ENCODE measurements at places on chromosomes 2 and 18. TPM values are rescaled to one million over a fixed set of nuclear protein-coding genes. Genes with fewer than 3 reads are reported as not detected.

SP5 gene
- 4.2 TPM for total RNA-seq

- no peak for DNase-seq
- H3K4me3 ChIP-seq, result no peak overlapping the region
- no peak overlapping the region for H3K27ac ChIP-seq
- no peaks in the 10 kb centered on the region for H3K27me3 ChIP-seq
Observed at GRCh38 chr18:23178661-23179081, 43.4 kb downstream of the CABLES1 start.

TIA1 gene
- 292 TPM for total RNA-seq

GRCh38 chr2:66494708-66495107, 59.8 kb downstream of the MEIS1 start:
- H3K4me3 ChIP-seq, result no peak overlapping the region
- peak overlapping the region; percentile 8 for H3K27ac ChIP-seq
- DNase-seq, result peak; percentile 68
- no peaks in the 10 kb centered on the region for H3K36me3 ChIP-seq
- peaks cover 61% of the 10 kb centered on the region for H3K4me1 ChIP-seq

GRCh38 chr2:207491086-207491485, 38.7 kb upstream of the CREB1 start:
- H3K36me3 ChIP-seq, result no peaks in the 10 kb centered on the region
- H3K27me3 ChIP-seq, result no peaks in the 10 kb centered on the region
- no peak overlapping the region for H3K27ac ChIP-seq
- H3K4me3 ChIP-seq, result no peak overlapping the region
- no peaks in the 10 kb centered on the region for H3K4me1 ChIP-seq

FAP gene
- 1.2 TPM for total RNA-seq

GRCh38 chr2:170371231-170371998, 193.5 kb downstream of the MYO3B start:
- no peak overlapping the region for H3K4me3 ChIP-seq
- H3K4me1 ChIP-seq, result no peaks in the 10 kb centered on the region
- H3K36me3 ChIP-seq, result no peaks in the 10 kb centered on the region
- DNase-seq, result no peak

DNA sequence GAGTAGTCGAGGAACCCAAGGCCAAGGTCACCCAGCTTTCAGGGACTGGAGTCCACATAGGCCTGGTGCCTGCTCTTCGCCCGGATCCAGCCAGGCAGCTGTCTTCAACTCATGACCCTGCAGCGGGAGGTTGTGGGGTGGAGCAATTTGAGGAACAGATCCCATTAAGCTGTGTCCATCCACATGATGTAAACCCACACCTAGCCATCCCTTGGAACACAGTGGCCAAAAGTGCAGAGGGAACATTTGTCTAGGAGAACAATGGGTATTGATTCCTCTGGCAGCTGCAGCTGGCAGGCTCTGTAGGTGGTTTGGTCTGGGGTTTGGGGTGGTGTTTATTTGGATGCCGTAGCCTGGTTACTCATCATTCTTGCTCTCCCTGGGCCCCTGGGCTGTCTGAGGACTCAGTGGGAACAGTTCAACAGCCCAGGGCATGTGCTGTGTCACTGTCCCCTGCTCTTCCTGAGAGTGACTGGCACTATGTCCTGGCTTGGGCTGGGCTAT, 99.4 kb downstream of the TFCP2L1 start:
- no peaks in the 10 kb centered on the region for H3K27me3 ChIP-seq
- no peak overlapping the region for H3K27ac ChIP-seq
- peaks cover 3% of the 10 kb centered on the region for H3K4me1 ChIP-seq
- DNase-seq, result no peak
- H3K36me3 ChIP-seq, result no peaks in the 10 kb centered on the region
- H3K4me3 ChIP-seq, result no peak overlapping the region

LOXL3 gene
- total RNA-seq, result 13.5 TPM

ODC1 gene
- total RNA-seq, result 223 TPM

GRCh38 chr2:156437272-156437930, 1.2 kb downstream of the GPD2 start:
- peaks cover 38% of the 10 kb centered on the region for H3K4me1 ChIP-seq
- peak overlapping the region; percentile 94 for H3K27ac ChIP-seq
- DNase-seq, result no peak
- no peaks in the 10 kb centered on the region for H3K27me3 ChIP-seq
- H3K36me3 ChIP-seq, result no peaks in the 10 kb centered on the region
- H3K4me3 ChIP-seq, result no peak overlapping the region

DNA sequence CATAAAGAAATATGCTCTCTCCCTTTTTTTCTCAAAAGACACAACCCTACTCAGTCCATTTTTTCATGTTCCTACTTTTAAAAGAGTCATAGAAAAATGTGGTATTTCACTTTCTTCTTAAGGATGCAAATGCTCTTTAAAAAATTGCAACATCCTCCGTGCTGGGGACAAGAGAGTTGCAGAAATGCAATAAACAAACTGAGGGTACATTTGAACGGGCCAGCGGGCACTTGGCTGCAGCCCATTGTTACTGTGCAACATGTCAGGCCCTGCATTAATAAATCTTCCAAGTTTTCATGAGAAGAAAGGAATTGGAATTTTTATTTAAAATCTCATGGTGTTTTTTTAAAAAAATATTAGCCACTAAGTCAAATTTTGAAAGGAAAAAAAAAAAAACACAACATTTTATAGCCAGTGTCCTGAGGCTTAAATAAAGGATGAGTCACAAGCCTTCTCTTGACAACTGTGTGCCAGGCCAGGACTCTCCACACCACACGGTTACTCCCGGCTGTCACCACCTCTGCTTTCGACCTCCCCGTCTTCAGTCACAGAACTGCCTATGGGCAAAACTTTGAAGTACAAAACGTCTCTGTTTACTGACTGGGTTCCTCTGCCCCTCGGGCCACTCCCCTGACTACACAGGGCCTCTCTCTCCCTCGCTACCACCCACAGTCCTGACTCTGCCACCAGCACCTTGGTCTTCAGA, 57.5 kb upstream of the MFF start:
- no peaks in the 10 kb centered on the region for H3K27me3 ChIP-seq
- H3K4me1 ChIP-seq, result no peaks in the 10 kb centered on the region
- no peak overlapping the region for H3K27ac ChIP-seq
- no peaks in the 10 kb centered on the region for H3K36me3 ChIP-seq
- DNase-seq, result no peak
- H3K4me3 ChIP-seq, result no peak overlapping the region

- no peaks in the 10 kb centered on the region for H3K27me3 ChIP-seq
- no peak overlapping the region for H3K27ac ChIP-seq
- no peak overlapping the region for H3K4me3 ChIP-seq
- H3K36me3 ChIP-seq, result no peaks in the 10 kb centered on the region
Observed at GRCh38 chr18:62128157-62128556, 58.7 kb downstream of the PIGN start.

DNA sequence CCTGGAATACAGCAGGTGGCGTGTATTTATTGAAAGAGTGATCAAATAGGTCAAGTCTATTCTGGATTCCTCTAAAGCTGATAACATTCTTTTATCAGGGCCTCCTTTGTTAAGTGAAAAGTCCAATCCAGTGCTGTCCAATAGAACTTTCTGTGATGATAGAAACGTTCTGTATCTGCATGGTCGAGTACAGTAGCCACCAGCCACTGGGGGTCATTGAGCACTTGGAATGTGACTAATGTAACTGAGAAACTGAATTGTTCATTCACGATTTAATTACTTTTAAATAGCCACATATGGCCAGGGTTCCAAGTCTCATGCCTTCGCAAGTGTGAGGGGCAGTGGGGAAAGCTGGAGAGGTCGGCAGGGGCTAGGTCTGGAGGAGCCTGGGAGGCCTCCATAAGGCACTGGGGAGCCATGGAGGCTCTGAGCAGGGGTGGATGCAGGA, 20.5 kb downstream of the SH2D6 start:
- no peaks in the 10 kb centered on the region for H3K36me3 ChIP-seq
- peaks cover 31% of the 10 kb centered on the region for H3K4me1 ChIP-seq
- peak overlapping the region; percentile 98 for H3K27ac ChIP-seq
- H3K27me3 ChIP-seq, result no peaks in the 10 kb centered on the region

PGAP1 gene
- total RNA-seq, result 10.5 TPM

- H3K36me3 ChIP-seq, result no peaks in the 10 kb centered on the region
- H3K4me1 ChIP-seq, result no peaks in the 10 kb centered on the region
- no peak overlapping the region for H3K4me3 ChIP-seq
- DNase-seq, result no peak
- no peak overlapping the region for H3K27ac ChIP-seq
- H3K27me3 ChIP-seq, result no peaks in the 10 kb centered on the region
Observed at GRCh38 chr18:31490387-31490786, 7.6 kb upstream of the DSG2 start.

CROCC2 gene
- total RNA-seq, result 3.0 TPM

GRCh38 chr2:65361623-65362022, 70.8 kb downstream of the SPRED2 start:
- H3K36me3 ChIP-seq, result no peaks in the 10 kb centered on the region
- no peaks in the 10 kb centered on the region for H3K27me3 ChIP-seq
- no peak overlapping the region for H3K27ac ChIP-seq
- H3K4me3 ChIP-seq, result no peak overlapping the region
- H3K4me1 ChIP-seq, result peaks cover 36% of the 10 kb centered on the region

- no peak overlapping the region for H3K27ac ChIP-seq
- H3K27me3 ChIP-seq, result peaks cover 64% of the 10 kb centered on the region
- no peak overlapping the region for H3K4me3 ChIP-seq
- DNase-seq, result no peak
Observed at GRCh38 chr2:181680937-181681811, 857 bp upstream of the NEUROD1 start.

GALNT14 gene
- total RNA-seq, result 2.6 TPM

GRCh38 chr2:102606353-102606752, 13.0 kb upstream of the SLC9A2 start:
- no peaks in the 10 kb centered on the region for H3K4me1 ChIP-seq
- no peak for DNase-seq
- H3K4me3 ChIP-seq, result no peak overlapping the region

DNA sequence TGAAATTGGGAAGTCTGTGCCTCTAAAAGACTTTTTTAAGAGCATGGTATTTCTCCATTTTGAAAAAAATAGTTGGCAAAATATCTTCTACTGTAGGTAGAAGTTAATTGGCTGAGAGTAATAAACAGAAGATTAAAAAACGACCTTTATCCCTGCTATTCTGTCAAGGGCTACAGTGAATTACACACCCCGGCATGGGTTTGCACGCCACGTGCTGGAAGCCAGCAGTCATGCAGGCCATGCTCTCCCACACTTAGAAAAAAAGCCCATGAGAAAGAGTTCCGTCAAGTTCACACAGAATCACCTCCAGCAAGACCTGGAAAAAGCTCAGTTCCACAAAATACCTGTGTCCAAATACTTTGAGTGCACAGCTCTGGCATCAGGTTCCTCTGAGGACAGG, 26.8 kb downstream of the FAM110C start:
- no peak overlapping the region for H3K4me3 ChIP-seq
- H3K36me3 ChIP-seq, result no peaks in the 10 kb centered on the region
- no peaks in the 10 kb centered on the region for H3K27me3 ChIP-seq
- H3K27ac ChIP-seq, result no peak overlapping the region
- H3K4me1 ChIP-seq, result no peaks in the 10 kb centered on the region

DNA sequence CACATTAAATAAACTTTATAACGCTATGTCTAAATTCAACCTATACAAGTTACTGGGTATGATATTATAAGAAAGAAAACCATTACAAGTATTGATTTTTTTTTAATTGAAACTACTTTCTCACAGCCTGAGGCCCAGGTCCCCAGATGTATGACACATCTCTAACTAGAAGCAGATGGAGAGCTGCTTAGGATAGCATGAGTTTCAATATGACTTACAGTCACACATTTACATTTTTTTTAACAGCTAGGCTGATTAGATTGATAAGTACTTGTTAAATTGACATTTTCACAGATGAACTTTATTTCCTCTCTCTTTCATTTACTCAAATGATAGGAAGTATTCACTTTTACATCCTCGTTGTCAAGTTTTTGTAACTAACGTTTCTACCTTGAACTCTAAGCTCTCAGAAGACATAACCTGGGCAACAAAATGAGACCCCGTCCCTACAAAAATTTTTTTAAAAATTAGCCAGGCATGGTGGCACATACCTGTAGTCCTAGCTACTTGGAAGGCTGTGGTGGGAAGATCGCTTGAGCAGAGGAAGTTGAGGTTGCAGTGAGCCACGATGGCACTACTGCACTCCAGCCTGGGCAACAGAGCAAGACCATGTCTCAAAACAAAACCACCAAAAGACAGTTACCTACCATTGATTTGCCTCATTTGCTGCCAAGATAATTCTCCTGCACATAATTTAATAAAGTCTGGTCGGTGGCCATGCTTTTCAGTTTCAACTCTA, 52.4 kb downstream of the STK39 start:
- peaks cover 3% of the 10 kb centered on the region for H3K4me1 ChIP-seq
- DNase-seq, result no peak
- no peaks in the 10 kb centered on the region for H3K27me3 ChIP-seq
- no peak overlapping the region for H3K4me3 ChIP-seq

- H3K36me3 ChIP-seq, result no peaks in the 10 kb centered on the region
- DNase-seq, result no peak
- H3K27ac ChIP-seq, result no peak overlapping the region
- H3K4me1 ChIP-seq, result no peaks in the 10 kb centered on the region
Observed at GRCh38 chr2:240182476-240182875, 42.0 kb upstream of the OTOS start.

TGFBRAP1 gene
- 25.7 TPM for total RNA-seq
